Right hindlimb (tissue), 1 donor: ENCODE measurements at places on chromosomes 2 and 18.

DNA sequence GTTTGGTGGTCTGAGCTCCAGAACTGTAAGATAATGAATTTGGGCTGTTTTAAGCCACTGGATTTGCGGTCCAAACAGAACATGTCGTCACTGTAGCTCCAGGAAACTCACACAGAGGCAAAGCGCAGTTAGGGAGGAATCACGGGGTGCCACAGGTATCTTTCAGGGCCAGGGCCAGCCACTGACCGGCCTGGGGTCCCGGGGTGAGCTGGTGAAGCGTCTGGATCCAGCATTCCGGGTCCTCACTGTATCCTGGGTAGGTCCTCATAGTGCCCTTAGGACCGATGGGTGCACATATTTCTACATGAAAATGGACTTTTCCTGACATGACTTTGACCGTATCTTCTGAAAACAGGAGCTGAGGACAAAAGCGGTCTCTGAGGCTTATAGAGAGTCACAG lies 196.0 kb upstream of the HDAC4 start:
- DNase-seq, result no peak

GRCh38 chr2:72132981-72133720 lies 14.5 kb downstream of the CYP26B1 start:
- DNase-seq, result no peak

GRCh38 chr2:200376513-200377354 lies 70.2 kb downstream of the SPATS2L start:
- no peak for DNase-seq

- DNase-seq, result no peak
Observed at GRCh38 chr18:58674863-58675472, 3.7 kb downstream of the MALT1 start.

GRCh38 chr2:69450735-69451416 lies 13.6 kb upstream of the NFU1 start:
- DNase-seq, result no peak

GRCh38 chr18:75846321-75846720 lies 418.8 kb upstream of the SMIM21 start:
- no peak for DNase-seq

- no peak for DNase-seq
Observed at GRCh38 chr2:100791294-100791935, 28.5 kb upstream of the NPAS2 start.
